Activated B cell treated with CpG ODN at 0.5 μM for 24 hours (primary cell): ENCODE measurements at places on chromosomes 7 and 10. TPM values are rescaled to one million over a fixed set of nuclear protein-coding genes. Genes with fewer than 3 reads are reported as not detected.
A peak's percentile ranks its signal among the peaks of the same experiment; 100 is the strongest.

DNA sequence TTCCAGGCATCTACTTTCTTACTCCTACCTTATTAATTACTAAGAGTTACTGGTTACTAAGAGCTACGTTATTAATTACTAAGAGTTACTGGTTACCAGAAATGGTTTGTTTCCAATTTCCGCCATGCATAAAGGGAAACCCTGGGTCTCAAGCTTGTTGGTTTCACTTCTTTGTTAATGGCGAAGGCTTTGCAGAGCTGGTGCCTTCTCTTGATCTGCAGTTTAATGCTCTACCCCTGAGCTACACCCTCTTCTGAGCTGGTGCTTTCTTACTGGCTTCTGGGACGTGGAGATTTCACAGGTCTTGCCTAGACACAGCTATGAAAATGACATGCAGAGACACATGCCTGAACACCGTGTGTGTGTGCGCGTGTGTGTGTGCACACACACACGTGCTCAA, 560 bp downstream of the CPA4 start:
- no peak overlapping the region for H3K27ac ChIP-seq
- H3K27me3 ChIP-seq: no peaks in the 10 kb centered on the region
- no peaks in the 10 kb centered on the region for H3K36me3 ChIP-seq

Gene ERVW-1
- not detected in 2 replicates for total RNA-seq

Gene LSM5
- total RNA-seq: 47.1 and 53.3 TPM in 2 replicates

Gene NUTM2A
- 1.0 and 1.3 TPM in 2 replicates for total RNA-seq

GRCh38 chr7:75638594-75639070, 100.1 kb downstream of the HIP1 start:
- peak overlapping the region; percentile 70 for H3K4me3 ChIP-seq
- no peaks in the 10 kb centered on the region for H3K36me3 ChIP-seq
- no peaks in the 10 kb centered on the region for H3K27me3 ChIP-seq
- peaks cover 17% of the 10 kb centered on the region for H3K4me1 ChIP-seq

- no peak overlapping the region for H3K27ac ChIP-seq
- H3K27me3 ChIP-seq: no peaks in the 10 kb centered on the region
- no peak overlapping the region for H3K4me3 ChIP-seq
- DNase-seq: no peak
- no peaks in the 10 kb centered on the region for H3K36me3 ChIP-seq
These were observed 62.2 kb downstream of the SAMD9 start for GRCh38 chr7:93055543-93056107.

DNA sequence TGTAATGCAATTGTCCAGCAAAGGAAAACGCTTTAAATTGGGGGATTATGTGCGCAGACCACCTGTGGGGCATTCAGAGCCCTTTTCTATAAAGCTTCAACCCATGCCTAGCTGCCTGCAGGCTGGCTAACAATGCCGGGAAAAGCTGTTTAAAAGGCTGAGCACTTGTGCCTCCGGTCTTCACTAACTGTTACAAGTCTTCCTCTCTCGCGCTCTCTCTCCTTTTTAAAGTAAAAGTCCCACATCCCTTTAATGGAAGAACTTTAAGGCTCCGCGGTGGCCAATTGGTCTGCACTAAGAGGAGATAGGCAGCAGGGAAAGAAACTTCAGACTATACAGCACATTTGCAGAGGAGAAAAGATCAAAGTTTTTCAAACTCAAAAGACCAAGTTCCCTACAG, 4.6 kb downstream of the FZD8 start:
- no peak overlapping the region for H3K4me3 ChIP-seq
- H3K36me3 ChIP-seq: no peaks in the 10 kb centered on the region
- peaks cover 38% of the 10 kb centered on the region for H3K27me3 ChIP-seq
- H3K4me1 ChIP-seq: peaks cover 17% of the 10 kb centered on the region
- no peak for DNase-seq

GRCh38 chr7:50647286-50647980, 82.2 kb upstream of the DDC start:
- H3K4me1 ChIP-seq: no peaks in the 10 kb centered on the region
- no peak overlapping the region for H3K4me3 ChIP-seq
- H3K27me3 ChIP-seq: no peaks in the 10 kb centered on the region
- DNase-seq: no peak
- no peak overlapping the region for H3K27ac ChIP-seq
- no peaks in the 10 kb centered on the region for H3K36me3 ChIP-seq

Gene SEMA3D
- not detected in 2 replicates for total RNA-seq

DNA sequence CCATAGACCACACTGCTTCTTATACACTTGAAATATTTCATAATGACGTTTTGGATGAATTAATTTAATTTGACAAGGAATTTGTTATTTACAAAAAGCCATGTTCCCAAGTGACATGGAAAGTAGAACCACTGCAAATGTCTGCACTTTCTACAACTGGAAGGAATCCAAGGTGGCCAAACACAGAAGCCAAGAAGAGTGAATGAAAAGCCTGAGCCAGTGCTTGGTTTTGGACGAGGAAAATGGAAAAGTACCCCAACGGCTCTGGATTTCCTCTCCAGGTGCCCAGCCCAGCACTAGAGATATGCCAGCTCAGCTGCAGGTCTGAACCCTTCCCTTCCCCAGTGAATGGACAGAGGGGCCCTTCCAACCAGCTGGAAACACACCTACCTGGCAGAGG, 279.4 kb downstream of the TNS3 start:
- H3K4me3 ChIP-seq: no peak overlapping the region
- H3K36me3 ChIP-seq: peaks cover 45% of the 10 kb centered on the region
- H3K27ac ChIP-seq: no peak overlapping the region
- no peaks in the 10 kb centered on the region for H3K4me1 ChIP-seq

- H3K27me3 ChIP-seq: peaks cover 10% of the 10 kb centered on the region
- no peak overlapping the region for H3K4me3 ChIP-seq
- DNase-seq: peak; percentile 42
- H3K4me1 ChIP-seq: peaks cover 6% of the 10 kb centered on the region
- no peak overlapping the region for H3K27ac ChIP-seq
- no peaks in the 10 kb centered on the region for H3K36me3 ChIP-seq
These were observed 11.9 kb upstream of the OPALIN start for GRCh38 chr10:96370584-96371157.

DNA sequence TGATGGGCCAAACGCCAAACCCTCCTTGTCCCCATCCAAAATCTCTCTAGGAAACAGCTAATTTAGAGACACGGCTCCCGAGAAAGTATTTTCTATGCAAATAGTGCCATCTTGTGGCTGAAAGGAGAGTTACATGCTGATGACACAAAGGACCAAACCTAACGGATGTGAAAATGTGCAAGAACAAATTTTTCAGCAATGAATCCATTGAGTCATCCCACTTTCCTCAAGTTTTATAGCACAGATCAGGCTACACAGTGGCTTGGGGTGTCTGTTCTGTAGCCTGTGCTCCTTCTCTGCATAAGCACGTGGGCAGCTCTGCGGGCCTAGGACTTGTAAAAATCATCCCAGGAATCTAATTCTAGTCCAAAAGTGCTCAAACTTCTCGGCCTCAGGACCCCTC, 154.8 kb upstream of the PRR15 start:
- DNase-seq: no peak
- no peaks in the 10 kb centered on the region for H3K4me1 ChIP-seq
- no peak overlapping the region for H3K27ac ChIP-seq

DNA sequence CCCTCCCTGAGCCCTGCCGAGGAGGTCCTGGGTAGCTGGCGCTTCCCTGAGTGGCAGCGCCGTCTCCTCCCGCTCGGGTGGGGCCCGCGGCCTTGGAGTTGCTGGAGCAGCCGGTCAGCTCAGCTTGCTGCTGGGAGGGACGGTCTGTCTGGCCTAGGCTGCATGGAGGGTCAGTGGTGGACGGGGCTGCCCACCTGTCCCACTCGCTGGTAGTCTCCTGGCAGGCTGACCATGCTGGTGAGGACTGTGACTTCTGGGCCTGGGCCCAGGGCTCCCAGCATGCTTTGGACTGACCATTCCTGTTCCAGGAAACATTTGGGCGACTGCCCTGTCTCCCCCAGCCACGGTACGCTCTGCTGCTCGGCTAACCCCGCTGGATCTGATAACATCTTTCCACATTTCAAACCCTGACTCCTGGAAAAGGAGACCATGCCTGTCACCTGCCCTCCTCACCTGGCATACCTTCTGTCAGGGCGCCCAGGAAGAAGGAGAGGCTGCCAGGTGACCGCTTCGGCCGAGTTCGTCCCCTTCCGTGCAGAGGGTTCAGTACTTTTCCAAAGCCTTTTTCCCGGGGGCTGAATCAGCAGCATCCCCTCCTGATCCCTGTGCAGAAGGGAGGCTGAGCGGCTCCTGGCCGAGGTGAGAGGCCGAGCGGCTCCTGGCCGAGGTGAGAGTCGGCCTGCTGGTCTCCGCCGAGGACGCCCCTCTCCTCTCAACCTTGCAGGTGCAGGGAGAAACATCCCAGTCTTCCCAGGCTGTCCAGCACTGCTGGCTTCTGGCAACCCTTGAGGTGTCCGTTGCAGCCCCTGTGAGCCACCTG, 43.4 kb downstream of the FAM20C start:
- no peak for DNase-seq
- H3K27me3 ChIP-seq: no peaks in the 10 kb centered on the region
- no peaks in the 10 kb centered on the region for H3K36me3 ChIP-seq
- H3K4me3 ChIP-seq: no peak overlapping the region
- no peak overlapping the region for H3K27ac ChIP-seq
- H3K4me1 ChIP-seq: no peaks in the 10 kb centered on the region

Gene DGKB
- total RNA-seq: not detected in 2 replicates
